NCI-H2171 treated with DMSO at 0.1 percent for 48 hours (cell line): ENCODE measurements at places on chromosomes 11 and 22.
A peak's percentile ranks its signal among the peaks of the same experiment; 100 is the strongest.

- DNase-seq = no peak
These were observed 794 bp upstream of the EMSY start for GRCh38 chr11:76444065-76444383.

DNA sequence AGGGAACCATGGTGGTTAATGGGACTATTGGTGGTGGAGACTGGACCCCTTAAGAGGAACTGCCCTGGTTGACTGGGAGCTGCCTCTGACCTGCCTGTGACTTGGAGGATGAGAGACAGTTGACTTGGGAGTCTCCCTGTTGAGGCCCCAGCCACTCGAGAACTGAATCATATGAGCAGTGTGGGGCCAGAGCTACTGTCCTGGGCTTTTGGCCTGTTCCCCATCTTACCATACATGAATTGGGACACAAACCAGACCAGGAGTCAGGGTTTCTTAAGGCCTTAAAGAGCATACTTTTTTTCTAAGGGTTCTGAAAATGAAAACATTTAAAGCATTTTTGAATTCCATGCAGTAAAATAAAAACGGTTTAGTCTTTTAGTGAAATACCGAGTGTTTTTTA lies 92.8 kb downstream of the TEAD1 start:
- no peak for DNase-seq

DNA sequence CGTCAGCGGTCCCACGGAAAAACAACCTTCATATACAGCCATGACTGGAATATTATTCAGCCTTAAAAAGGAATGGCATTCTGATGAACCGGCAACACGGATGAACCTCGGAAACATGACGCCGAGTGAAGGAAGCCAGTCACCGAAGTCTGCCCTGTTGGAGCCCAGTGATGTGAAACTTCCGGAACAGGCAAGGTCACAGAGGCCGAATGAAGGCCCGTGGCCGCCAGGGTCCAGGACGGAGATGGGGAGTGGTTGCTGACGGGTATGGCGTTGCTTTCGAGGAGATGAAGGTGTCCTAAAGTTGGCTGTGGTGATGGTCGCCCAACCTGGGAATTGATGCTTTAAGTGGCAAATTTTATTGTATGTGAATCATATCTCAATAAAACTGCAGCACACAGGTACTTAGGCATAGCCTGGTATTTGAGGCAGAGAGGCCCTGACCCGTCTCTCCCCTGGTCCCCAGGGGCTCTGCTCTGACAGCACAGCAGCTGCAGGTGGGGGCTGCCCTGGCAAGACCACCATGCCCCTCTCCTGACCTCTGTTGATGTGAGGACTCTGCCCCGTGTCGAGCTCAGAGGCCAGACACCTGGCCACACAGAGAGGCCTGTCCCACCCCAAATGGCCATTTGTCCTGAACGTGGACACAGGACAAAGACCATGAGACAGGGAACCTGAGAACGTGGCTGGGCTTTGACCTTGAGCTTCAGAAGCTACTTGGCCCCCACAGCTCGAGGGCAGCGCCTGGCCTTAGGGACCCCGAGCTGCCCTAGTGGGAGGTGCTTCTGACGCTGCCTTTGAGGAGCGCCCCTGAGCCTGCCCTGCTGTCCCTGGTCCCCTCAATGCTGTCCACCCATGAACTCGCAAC lies 1090.8 kb downstream of the BRD1 start:
- no peak for DNase-seq

GRCh38 chr11:69364921-69365320 lies 71.0 kb downstream of the MYEOV start:
- DNase-seq = no peak

DNA sequence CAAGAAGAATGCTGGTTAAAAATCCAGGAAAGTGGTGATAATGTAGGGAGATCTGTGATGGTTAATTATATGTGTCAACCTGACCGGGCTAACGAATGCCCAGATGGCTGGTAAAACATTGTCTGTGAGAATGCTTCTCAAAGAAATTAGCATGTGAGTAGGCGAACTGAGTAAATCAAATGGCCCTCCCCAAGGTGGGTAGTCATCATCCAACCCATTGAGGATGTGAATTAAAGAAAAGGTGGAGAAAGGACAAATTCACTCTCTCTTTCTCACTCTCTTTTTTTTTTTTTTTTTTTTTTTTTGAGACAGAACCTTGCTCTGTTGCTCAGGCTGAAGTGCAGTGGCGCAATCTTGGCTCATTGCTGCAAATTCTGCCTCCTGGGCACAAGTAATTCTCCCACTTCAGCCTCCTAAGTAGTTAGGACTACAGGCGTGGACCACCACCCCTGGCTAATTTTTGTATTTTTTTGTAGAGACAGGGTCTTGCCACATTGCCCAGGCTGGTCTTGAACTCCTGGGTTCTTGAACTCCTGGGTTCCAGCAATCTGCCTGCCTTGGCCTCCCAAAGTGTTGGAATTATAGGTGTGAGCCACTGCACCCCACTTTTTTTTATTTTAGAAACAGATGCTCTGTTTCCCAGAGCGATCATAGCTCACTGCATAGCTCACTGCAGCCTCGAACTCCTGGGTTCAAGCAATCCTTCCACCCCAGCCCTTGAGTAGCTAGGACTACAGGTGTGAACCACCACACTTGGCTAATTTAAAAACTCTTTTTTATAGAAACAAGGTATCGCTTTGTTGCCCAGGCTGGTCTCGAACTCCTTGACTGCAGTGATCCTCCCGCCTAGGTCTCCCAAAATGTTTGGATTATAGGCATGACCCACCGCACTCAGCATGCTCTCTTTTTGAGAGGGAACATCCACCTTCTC lies 22.0 kb upstream of the P2RY6 start:
- no peak for DNase-seq

DNA sequence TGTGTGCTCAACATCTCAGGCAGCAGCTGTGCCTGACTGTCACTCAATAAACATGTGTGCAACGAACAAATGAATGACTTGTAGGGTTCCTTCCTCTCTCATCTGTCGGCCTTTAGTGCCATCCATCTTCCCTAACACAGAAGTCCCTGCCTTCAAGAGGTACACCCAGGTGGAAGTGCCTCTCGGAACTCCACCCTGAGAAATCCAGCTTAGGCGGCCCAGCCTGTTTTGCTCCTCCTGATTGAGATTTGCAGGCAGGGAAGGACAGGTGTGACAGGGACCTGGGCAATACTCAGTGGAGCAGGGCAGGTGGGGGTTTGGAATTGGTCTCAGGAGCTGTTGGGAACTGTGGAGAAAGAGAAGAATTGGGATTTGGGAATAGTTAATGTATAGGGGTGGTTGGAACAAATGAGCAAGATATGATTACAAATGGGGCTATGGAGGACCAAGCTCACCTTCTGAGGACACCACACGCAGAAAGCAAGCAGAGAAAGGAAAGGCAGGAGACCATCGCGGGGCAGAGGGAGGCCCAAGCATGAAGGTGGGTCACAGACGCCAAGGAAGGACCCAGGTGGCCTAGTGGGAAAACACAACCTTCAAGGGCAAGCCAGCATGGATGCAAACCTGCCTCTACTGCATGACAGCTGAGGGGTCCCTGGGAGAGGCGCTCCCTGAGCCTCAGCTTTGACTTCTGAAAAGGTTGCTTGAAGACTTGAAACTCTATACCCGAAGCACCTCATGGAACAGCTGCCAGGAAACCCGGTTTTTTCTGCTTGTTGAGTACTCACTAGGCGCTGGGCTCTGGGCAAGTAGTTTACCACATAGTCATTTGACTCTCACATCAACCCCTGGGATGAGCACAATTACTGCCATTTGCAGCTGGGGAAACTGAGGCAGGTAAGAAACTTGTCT lies 40.9 kb upstream of the ANO1 start:
- DNase-seq = peak; percentile 11

DNA sequence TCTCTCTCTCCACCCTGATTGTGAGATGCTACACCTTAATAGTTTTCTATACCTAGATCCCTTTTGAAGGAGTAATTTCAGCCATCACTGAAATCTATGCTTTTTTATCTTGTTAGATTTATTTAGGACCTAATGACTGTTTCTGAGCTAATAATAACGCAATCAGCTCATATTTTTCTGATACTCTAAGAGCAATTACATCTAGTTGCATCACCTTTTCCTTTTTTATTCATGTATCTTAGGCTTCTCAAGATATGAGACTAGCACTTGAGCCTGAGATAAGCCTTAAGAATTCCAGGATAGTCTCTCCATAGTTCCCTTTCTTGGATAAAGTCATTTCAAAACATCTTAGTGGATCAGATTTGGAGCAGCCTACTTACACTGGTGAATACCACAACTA lies 25.1 kb upstream of the CAVIN3 start:
- DNase-seq = no peak

- DNase-seq = no peak
These were observed 959 bp downstream of the CCND1 start for GRCh38 chr11:69641681-69642548.

- no peak for DNase-seq
These were observed 364.0 kb downstream of the CASP12 start for GRCh38 chr11:104534278-104534677.

DNA sequence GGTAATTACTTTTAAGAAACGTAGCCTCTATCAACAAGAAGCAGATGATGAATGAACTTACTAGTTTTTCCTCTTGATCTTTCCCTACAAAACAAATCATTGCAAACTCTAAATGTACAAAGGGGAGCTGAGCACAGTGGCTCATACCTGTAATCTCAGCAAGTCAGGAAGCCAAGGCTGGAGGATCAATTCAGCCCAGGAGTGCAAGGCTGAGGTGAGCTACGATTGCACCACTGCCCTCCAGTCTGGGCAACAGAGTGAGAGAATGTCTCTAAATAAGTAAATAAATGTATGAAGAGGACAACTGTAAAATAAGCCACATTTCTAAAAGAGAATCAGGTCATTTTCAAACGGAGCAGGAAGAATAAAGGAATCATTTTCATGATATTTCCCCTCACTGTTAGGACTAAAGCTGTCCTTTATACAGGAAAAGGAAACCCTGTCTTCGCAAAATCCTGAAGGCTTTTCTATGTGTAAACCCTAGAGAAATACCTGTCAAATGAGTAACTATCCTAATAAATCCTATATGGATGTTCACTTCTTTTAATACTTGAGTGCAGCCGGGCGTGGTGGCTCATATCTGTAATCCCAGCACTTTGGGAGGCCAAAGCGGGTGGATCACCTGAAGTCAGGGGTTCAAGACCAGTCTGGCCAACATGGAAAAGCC lies 41.2 kb downstream of the RRAS2 start:
- no peak for DNase-seq

DNA sequence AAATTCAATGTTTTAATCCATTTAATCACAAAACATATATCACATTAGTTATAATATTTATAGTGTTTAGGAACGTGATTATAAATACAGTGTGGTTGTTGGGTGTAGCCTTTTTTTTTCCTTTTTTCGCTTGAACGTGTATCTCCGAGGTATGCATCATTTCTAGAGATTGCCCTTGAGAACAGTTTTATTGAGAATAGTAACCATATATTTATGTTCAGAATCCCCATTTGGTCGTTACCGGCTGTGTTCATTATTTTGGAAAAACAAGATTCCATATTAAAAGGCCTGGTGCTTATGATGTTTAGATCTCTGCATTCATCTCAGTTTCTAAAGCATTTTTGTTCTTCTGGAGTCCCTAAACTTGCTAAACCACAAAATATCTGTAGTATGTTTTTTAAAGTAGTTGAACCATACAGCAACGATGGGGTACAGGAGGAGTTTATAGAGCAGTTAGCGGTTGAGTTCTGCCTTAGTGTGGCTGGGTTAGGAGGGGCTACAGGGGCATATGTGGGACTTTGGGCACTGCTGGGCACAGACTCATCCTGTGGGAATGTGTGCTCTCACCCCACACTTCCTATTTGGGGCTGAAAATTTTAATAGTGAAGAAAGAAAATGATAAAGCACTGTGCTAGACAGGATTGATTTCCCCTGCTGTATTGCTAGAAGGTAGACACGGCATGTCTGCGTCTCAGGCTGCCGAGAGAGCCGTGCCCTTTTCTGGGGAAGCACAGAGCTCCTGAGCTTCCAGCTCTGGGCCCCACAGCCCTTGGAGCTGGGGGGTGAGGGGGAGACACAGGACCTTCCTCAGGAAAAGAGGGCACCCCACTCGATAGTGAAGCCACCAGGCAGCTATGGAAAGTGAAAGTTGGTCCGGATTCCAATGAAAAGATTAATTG lies 81.5 kb upstream of the PPARA start:
- DNase-seq = peak; percentile 59

DNA sequence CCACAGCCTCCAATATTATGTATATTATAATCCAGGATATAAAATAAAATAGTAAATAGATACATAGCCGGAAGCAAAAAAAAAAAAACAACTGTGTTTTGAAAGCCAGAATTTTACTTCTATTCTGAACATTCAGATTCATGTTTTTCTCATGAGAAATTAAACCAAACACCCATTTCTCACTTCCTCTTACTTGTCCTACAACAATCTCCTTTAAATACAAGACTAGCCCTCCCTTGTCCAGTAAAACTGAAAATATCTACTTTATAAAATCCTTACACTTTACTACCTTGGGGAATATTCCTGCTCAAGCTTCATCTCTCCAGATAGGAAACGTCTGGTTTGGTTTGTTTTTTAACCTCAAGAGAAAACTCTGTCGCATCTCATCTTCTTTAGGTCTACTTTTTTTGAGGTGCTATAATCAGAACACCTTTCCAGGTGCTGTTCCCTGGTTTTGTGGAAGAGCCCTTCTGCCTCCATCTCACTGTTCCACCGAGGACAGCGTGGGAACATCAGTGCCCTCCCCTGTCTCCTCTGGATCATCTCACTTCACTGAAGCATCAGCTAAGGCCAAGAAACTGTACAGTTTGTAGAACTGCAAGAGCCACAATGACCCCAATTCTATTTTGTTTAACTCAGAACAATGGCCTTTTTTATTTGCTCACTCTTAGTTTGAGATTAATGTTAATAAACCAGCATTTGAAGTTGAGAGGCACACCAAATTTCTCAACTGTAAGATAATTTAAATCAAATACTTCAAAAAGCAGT lies 82.0 kb upstream of the ARHGAP32 start:
- no peak for DNase-seq

DNA sequence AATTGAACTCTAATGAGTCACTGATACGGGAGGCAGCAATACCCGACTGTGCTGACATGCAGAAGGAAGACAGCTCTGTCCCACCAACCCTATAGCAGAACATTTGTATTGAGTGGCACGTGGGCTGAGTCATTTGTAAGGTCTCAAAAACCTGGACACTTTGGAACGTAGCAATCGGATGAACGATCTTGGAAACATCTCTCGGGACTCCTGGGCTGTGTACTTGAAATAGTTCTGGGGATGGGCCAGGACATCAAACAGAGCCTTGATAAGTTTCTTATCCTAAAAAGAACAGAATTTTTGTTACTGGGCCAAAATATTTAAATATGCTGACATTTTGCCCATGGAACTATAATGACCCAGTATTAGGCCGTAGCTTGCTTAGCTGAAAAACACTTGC lies 17.1 kb upstream of the NRIP3 start:
- no peak for DNase-seq

GRCh38 chr11:131977231-131977630 lies 606.8 kb downstream of the NTM start:
- DNase-seq = no peak

GRCh38 chr22:30445438-30446145 lies 20.0 kb downstream of the MTFP1 start:
- DNase-seq = no peak
